ENCODE measurements at places on chromosomes 7 and 10. TPM values are rescaled to one million over a fixed set of nuclear protein-coding genes. Genes with fewer than 3 reads are reported as not detected.

- no peak for DNase-seq
These were observed 66.3 kb downstream of the GLI3 start for GRCh38 chr7:42170724-42171123.

DNA sequence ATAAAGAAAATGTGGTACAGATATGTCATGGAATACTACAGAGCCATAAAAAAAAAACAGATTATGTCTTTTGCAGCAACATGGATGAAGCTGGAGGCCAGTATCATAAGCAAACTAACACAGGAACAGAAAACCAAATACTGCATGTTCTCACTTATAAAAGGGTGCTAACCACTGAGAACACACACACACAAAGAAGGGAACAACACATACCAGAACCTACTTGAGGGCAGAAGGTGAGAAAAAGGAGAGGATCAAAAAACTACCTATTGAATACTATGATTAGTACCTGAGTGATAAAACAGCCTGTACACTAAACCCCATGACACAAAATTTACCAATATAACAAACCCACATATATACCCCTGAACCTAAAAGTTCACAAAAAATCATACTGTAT is 144.6 kb downstream of the TPK1 start:
- DNase-seq = no peak

DNA sequence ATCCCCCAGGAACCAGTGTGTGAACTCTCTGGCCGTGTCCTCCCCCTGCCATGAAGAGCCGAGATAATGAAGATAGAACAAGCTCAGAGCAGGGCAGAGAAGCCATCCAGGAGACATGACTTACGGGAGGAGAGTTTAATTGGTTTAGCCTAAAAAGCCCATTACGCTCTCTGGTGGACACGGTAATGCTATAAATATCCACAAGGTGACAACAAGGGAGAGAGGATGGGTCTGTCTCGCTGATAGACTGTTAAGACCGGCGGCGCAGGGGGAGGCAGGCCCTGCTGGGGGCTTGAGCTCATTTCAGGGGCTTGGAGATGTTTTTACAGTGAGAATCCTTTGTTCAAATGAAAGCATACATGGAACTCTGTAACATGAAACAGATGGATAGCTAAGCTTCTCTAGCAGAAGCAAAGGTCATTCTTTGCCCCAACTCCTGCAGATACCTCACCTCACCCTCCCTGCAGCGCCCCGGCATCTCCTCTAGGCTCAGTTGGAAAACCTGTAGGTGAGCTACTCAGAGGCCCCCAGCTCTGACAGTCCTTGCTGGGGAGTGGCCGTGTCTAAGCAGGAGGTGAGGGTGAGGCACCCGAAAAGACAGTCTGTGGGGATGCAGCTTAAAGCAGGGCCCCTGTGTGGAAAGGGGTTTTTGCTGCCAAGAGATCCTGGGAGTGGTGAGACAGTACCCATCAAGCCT is 40.8 kb upstream of the LOXL4 start:
- no peak for DNase-seq

- no peak for DNase-seq
These were observed 624 bp upstream of the ZNF783 start for GRCh38 chr7:149261316-149261828.

The CFAP43 gene
- total RNA-seq = 16.7 TPM

The MRC1 gene
- total RNA-seq = 4.5 TPM

The MMD2 gene
- total RNA-seq = 0.94 TPM

The PLAC9 gene
- total RNA-seq = 1.6 TPM

The FMC1 gene
- total RNA-seq = 16.8 TPM

The OR2A42 gene
- not detected for total RNA-seq

Data from occipital lobe (tissue), 3 donors.